ENCODE measurements at places on chromosomes 3 and 15.

GRCh38 chr3:191343115-191343514, 12.8 kb upstream of the UTS2B start:
- no peak for DNase-seq

- no peak for DNase-seq
These were observed 85.7 kb downstream of the ARIH1 start for GRCh38 chr15:72559781-72560180.

GRCh38 chr3:197673170-197673569, 63.5 kb downstream of the RUBCN start:
- no peak for DNase-seq

- DNase-seq = no peak
These were observed 72.3 kb upstream of the THBS1 start for GRCh38 chr15:39508536-39508935.

GRCh38 chr3:167777356-167777755, 41.8 kb downstream of the SERPINI1 start:
- no peak for DNase-seq

DNA sequence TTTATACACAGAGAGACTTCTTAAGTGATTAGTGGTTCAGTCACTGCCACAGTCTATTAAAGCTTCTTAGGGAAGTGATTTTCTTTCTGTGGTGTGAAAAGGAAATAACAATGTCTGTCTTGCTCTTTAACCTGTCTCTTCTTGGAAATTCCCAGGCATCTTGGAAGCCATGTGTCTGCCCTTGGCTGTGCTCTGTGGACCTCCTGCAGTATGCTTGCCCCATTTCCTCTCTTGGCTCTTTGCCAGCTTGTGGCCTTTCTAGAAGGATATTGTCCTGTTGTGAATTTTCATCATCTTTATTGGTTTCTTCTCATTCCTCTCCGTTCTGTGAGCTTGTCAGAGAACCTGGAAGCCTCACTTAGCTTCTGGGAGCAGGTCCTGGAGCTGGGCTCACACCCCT, 338.4 kb upstream of the C2CD4B start:
- no peak for DNase-seq

GRCh38 chr3:61914276-61914675, 352.9 kb downstream of the PTPRG start:
- no peak for DNase-seq

Measured in activated naive CD4-positive, alpha-beta T cell treated with anti-CD3 and anti-CD28 coated beads, Interleukin-2, amount 50 U/mL, for 16 hours (primary cell).